ENCODE measurements at places on chromosomes 5 and 9.

- no peak overlapping the region for H3K4me3 ChIP-seq
- no peaks in the 10 kb centered on the region for H3K36me3 ChIP-seq
- H3K27me3 ChIP-seq: peaks cover 32% of the 10 kb centered on the region
- H3K4me1 ChIP-seq: no peaks in the 10 kb centered on the region
- no peak overlapping the region for H3K27ac ChIP-seq
Measured at GRCh38 chr5:40984884-40985283, 75.6 kb downstream of the C7 start.

- no peak overlapping the region for H3K27ac ChIP-seq
- H3K36me3 ChIP-seq: no peaks in the 10 kb centered on the region
- H3K27me3 ChIP-seq: no peaks in the 10 kb centered on the region
- no peak overlapping the region for H3K4me3 ChIP-seq
- DNase-seq: no peak
Measured at GRCh38 chr5:114223866-114224265, 138.0 kb upstream of the KCNN2 start.

DNA sequence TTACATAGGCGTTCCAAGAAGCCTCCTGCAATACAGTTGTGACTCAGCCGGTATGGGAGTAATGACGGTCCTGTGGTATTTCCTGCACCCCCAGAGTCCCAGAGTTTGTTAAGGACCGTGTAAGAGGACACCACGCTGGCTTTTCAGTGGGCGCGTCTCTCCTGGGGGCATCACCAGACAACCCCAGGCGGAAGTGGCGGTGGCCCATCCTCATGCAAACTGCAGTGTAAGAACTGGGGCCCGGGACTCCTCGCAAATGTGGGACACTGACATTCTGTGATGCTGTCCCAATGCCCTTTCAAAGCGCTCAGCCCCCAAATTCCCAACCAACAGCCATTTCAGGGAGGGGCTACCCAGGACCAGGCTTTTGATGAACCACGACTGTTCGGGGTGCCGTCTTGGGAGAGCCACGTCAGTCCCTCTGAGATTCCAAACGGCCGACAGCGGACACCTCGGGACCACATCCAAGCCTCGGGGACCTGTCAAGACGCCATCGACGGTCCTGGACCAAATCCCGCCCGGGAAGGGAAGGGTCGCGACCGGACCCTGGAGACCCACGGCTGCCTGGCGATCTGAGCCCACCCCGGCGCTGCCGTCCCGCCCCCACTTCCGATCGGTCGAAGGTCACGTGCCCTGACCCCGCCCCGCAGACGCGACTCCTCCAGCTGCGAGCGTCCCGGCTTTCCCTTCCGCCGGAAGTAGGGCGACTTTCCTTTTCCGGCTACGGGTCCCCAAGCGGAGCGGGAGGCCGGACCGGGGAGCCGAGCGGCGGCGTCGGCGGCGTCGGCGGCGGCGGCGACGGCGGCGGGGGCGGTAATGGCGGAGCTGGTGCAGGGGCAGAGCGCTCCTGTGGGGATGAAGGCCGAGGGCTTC, at the start of gene FUBP3:
Gene FUBP3, plus strand, starts transcription at position 713 of the 873 bp plus-strand sequence. Its CDS starts 104 bp downstream, at position 817.
- H3K27ac ChIP-seq: peak within 1 kb of the TSS; percentile 67
- H3K4me3 ChIP-seq: peak within 1 kb of the TSS; percentile 90
- H3K36me3 ChIP-seq: no peaks in the 10 kb centered on the region
- peaks cover 33% of the 10 kb centered on the region for H3K4me1 ChIP-seq

GRCh38 chr9:121336665-121337064, 33.4 kb downstream of the STOM start:
- no peak overlapping the region for H3K27ac ChIP-seq
- no peaks in the 10 kb centered on the region for H3K27me3 ChIP-seq
- no peak overlapping the region for H3K4me3 ChIP-seq
- DNase-seq: no peak
- peaks cover 3% of the 10 kb centered on the region for H3K36me3 ChIP-seq
- peaks cover 4% of the 10 kb centered on the region for H3K4me1 ChIP-seq

DNA sequence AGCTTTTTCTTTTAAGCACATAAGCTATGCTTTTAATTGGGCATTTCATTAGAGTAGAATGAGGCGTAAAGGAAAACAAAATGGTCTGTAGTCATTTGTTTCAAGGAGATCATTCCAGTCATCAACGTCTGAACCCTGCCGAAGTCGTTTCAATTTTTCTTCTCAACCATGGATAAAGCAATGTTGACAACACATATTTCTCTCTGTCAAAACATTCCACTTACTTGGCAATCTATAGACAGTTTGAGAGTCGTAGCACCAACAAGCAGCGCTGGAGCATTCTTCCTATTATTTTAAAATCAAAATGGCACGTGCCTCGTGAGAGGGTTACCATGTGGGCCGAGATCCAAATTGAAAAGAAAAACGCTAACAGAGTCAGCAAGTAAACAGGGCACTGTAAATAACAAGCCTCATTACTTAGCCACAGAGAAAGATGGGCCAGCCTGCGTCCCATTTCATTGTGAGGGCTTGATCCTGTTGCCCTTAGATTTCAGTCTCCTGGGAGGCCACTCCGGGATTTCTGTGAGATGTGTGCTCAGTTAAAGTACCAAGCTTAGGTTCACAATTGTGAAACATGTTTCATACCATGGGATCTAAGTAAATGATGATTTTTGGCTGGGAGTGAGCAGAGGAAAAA, 422.9 kb downstream of the DTWD2 start:
- H3K4me3 ChIP-seq: no peak overlapping the region
- H3K4me1 ChIP-seq: no peaks in the 10 kb centered on the region
- H3K27me3 ChIP-seq: no peaks in the 10 kb centered on the region

DNA sequence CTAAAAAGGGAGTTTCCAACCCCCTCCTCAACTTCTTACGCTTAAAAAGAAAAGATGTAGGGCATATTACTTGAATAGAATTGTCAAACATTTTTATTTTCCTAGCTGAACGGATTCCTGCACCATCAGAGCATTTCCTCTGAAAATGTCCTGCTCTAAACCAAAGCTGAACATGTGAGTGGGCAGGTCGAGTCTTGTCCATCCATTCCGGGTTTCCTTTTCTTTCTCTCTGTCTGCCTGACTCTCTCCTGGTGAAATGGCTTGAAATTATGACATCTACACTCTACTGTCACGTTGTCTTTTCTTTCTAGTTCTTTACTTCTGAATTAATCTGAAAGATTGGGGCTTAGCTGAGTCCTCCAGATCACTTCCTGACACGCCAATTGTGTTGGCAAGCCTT, 39.2 kb upstream of the PTPN3 start:
- H3K4me1 ChIP-seq: no peaks in the 10 kb centered on the region
- H3K27me3 ChIP-seq: no peaks in the 10 kb centered on the region
- H3K4me3 ChIP-seq: no peak overlapping the region
- no peak for DNase-seq

GRCh38 chr9:6869081-6869948, 111.5 kb downstream of the KDM4C start:
- H3K4me1 ChIP-seq: peaks cover 22% of the 10 kb centered on the region
- H3K36me3 ChIP-seq: peaks cover 4% of the 10 kb centered on the region
- DNase-seq: no peak
- no peak overlapping the region for H3K27ac ChIP-seq

DNA sequence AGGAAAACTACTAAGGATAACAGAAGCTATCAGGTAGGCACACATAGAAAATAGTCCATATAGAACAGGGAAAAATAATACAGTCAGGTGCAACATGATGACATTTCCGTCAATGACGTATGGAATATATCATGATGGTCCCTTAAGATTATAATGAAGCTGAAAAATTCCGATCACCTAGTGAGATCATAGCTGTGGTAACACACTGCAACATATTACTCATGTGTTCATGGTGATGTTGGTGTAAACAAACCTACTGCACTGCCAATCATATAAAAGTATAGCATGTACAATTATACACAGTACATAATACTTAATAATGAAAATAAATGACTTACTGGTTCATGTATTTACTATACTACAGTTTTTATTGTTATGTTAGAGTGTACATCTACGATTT, 60.0 kb downstream of the MEGF9 start:
- peaks cover 6% of the 10 kb centered on the region for H3K4me1 ChIP-seq
- H3K27ac ChIP-seq: no peak overlapping the region
- DNase-seq: no peak
- H3K4me3 ChIP-seq: no peak overlapping the region
- H3K27me3 ChIP-seq: no peaks in the 10 kb centered on the region

DNA sequence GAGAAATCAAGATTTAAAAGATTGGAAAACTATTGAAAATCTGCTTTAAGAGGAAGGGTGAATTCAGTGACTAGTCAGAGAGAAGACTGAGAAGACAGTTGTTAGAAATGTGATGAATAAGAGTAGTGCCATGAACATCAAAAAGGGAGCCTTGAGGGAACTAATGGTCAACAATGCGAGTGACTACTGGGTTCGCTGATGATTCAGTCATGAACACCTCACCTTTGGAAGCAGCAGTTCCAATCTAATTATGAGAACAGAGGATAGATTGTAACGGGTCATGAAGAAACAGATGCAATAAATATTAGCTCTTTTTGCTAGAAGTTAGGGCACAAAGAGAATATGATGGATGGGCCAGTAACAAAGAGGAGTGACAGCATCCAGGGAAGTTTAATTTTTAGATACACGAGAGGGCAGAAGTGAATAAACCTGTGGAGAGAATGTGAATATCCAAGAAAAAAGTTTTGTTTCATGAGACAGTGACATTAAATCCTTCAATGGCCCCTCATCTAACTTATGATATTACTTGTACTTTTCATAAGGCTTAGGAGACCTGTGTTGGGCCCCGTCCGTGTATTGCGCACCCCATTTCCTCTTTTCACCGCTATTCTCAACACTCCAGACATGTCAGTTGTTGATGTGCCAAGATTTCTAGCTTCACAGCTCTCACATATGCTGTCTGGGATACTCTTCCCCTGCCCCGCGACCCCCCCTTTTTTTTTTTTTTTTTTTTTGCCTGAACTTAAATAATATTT, 23.5 kb upstream of the IFNE start:
- H3K27me3 ChIP-seq: peaks cover 5% of the 10 kb centered on the region
- H3K36me3 ChIP-seq: no peaks in the 10 kb centered on the region
- H3K4me1 ChIP-seq: peaks cover 13% of the 10 kb centered on the region

- H3K27me3 ChIP-seq: peaks cover 36% of the 10 kb centered on the region
- peaks cover 12% of the 10 kb centered on the region for H3K36me3 ChIP-seq
- peaks cover 21% of the 10 kb centered on the region for H3K4me1 ChIP-seq
- no peak overlapping the region for H3K27ac ChIP-seq
Measured at GRCh38 chr9:14314424-14314928, 535 bp upstream of the NFIB start.

- no peaks in the 10 kb centered on the region for H3K4me1 ChIP-seq
- no peaks in the 10 kb centered on the region for H3K36me3 ChIP-seq
- H3K27me3 ChIP-seq: peaks cover 5% of the 10 kb centered on the region
- H3K27ac ChIP-seq: no peak overlapping the region
Measured at GRCh38 chr5:117461403-117461802, 886.8 kb upstream of the SEMA6A start.

GRCh38 chr9:129549139-129549538, 71.8 kb downstream of the C9orf50 start:
- no peak for DNase-seq
- peak overlapping the region; percentile 72 for H3K27ac ChIP-seq
- peaks cover 7% of the 10 kb centered on the region for H3K4me1 ChIP-seq
- peaks cover 52% of the 10 kb centered on the region for H3K27me3 ChIP-seq
- peak overlapping the region; percentile 83 for H3K4me3 ChIP-seq
- H3K36me3 ChIP-seq: peaks cover 2% of the 10 kb centered on the region

DNA sequence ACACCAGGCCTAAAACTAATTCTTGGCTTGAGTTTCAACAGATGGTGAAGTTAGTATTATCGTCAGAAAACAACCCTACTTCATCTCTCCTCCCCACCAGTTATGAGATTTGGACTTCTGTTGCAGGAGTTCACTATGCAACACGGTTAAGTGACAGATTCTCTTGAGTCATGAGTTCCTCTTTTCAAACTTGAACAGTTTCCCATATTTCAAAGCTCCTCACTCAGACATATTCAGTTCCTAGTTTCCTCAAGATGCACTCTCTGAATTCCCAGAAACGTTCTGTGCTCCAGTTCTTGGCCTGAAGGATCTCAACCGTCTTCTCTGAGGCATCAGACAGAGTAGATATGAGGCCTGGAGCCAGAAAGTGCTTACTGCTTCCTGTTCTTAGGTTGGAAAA, 7.3 kb upstream of the PTGER4 start:
- peak overlapping the region; percentile 54 for H3K27ac ChIP-seq
- DNase-seq: no peak
- no peaks in the 10 kb centered on the region for H3K36me3 ChIP-seq
- H3K4me1 ChIP-seq: peaks cover 44% of the 10 kb centered on the region
- H3K27me3 ChIP-seq: no peaks in the 10 kb centered on the region
- H3K4me3 ChIP-seq: no peak overlapping the region

DNA sequence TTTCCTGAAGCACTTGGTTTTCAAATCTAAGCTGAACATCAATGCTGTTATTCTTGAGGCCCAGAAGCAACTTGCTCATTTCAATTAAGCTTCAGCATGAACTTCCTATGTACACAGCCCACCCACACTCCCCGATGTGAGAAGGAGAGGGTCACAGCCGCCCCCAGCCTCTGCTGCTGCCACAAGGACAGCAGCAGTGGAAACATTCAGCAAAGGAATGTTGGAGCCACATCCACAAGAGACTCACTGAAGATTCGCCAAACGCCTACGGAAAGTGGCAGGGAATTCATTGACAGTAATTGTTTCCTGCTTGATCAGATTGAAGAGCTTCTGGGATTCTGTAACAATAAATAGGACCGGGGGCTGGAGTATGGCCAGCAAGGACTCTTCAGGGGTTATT, 2.9 kb downstream of the TGFBI start:
- no peak overlapping the region for H3K27ac ChIP-seq
- peaks cover 12% of the 10 kb centered on the region for H3K27me3 ChIP-seq
- no peaks in the 10 kb centered on the region for H3K36me3 ChIP-seq
- DNase-seq: no peak
- peaks cover 20% of the 10 kb centered on the region for H3K4me1 ChIP-seq

- H3K36me3 ChIP-seq: no peaks in the 10 kb centered on the region
- peaks cover 50% of the 10 kb centered on the region for H3K27me3 ChIP-seq
- DNase-seq: no peak
- H3K27ac ChIP-seq: no peak overlapping the region
- H3K4me1 ChIP-seq: peaks cover 4% of the 10 kb centered on the region
Measured at GRCh38 chr5:152472083-152472482, 67.0 kb upstream of the NMUR2 start.

GRCh38 chr5:175842951-175843793, 28.2 kb upstream of the CPLX2 start:
- no peak for DNase-seq
- H3K27me3 ChIP-seq: peaks cover 7% of the 10 kb centered on the region
- no peaks in the 10 kb centered on the region for H3K36me3 ChIP-seq
- peak overlapping the region; percentile 21 for H3K27ac ChIP-seq
- no peak overlapping the region for H3K4me3 ChIP-seq

DNA sequence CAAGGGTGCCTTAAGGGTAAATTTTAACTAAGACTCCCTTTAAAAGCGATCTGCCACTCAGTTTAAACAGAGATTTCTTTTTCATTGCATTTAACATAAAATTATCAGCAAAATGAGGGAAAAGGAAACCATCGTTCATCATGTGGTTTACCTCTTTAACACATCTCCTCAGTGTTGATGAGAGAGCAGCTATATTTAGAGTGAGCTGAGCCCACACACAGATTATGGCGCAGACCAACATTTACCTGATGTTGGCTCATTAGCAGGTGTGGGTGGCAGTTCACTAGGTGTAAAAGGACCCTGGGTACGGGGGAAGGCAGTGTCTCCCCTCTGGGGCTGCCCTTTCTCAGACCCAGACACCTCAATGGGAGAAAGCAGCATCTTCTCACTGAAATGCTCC, 149.8 kb downstream of the ENTREP1 start:
- H3K36me3 ChIP-seq: no peaks in the 10 kb centered on the region
- peak overlapping the region; percentile 93 for H3K27ac ChIP-seq
- peaks cover 10% of the 10 kb centered on the region for H3K27me3 ChIP-seq

Measured in T-helper 17 cell (primary cell).